ENCODE measurements at places on chromosomes 13 and 19. TPM values are rescaled to one million over a fixed set of nuclear protein-coding genes. Genes with fewer than 3 reads are reported as not detected.

- H3K36me3 ChIP-seq: no peaks in the 10 kb centered on the region
- DNase-seq: no peak
- H3K27me3 ChIP-seq: no peaks in the 10 kb centered on the region
- H3K4me1 ChIP-seq: peaks cover 4% of the 10 kb centered on the region
- H3K4me3 ChIP-seq: no peak overlapping the region
- no peak overlapping the region for H3K27ac ChIP-seq
Observed at GRCh38 chr13:44416744-44417143, 43.1 kb downstream of the SERP2 start.

DNA sequence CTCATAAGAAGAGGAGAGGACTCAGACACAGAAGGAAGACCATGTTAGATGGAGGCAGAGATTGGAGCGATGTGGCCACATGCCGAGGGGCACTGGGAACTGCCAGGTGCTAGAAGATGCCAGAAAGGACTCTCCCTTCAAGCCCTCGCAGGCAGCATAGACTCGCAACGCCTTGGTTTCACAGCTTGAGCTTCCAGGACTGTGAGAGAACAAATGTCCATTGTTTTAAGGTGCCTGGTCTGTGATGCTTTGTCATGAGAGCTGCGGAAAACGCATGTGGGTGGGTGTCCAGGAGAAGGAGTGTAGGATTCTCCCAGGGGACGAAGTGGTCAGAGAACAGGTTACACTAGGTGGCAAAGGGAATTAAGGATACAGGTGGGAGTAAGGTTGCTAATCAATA is 125.9 kb upstream of the USP29 start:
- DNase-seq: no peak
- H3K4me3 ChIP-seq: no peak overlapping the region
- H3K27me3 ChIP-seq: no peaks in the 10 kb centered on the region

DNA sequence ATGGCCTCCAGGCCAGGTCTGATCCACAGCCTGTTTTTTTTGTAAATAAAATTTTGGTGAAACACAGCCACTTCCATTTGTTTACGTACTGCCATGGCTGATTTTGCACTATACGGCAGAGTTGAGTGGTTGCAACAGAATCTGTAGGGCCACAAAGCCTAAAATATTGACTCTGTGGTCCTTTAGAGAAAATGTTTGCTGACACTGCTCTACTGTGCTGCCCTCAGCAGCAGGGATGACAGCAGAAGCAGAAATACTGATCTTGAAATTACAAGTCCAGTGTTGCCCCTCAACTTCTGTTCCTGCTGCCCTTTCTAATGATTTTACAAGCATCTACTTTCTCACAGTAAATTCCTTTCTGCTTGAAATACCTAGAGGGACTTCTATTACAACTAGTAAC is 245.2 kb downstream of the RGCC start:
- no peak overlapping the region for H3K4me3 ChIP-seq
- no peaks in the 10 kb centered on the region for H3K27me3 ChIP-seq
- H3K36me3 ChIP-seq: peaks cover 4% of the 10 kb centered on the region
- no peaks in the 10 kb centered on the region for H3K4me1 ChIP-seq

DNA sequence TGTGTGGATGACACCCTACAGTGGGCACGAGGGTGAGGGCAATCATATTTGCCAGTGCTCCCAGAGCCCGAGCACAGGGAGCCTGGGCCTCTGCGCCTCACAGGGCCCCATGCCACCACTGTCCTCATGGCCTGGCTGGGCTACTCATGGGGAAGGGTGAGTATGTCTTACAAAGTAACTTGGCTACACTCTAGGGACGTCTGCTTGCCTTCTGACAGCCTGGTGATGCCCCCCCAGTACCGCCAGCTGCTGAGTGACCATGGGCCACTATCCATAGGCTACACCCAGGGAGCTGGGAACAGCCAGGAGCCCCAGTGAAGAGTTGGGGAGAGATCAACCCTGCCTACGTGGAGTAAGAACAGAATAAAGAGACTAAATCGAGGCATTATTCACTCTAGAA is 78.8 kb downstream of the SERP2 start:
- DNase-seq: no peak
- no peaks in the 10 kb centered on the region for H3K36me3 ChIP-seq
- no peaks in the 10 kb centered on the region for H3K27me3 ChIP-seq
- no peaks in the 10 kb centered on the region for H3K4me1 ChIP-seq

- H3K27me3 ChIP-seq: peaks cover 5% of the 10 kb centered on the region
- peak; percentile 52 for DNase-seq
- H3K4me1 ChIP-seq: peaks cover 22% of the 10 kb centered on the region
- no peaks in the 10 kb centered on the region for H3K36me3 ChIP-seq
- H3K27ac ChIP-seq: no peak overlapping the region
- peak overlapping the region; percentile 40 for H3K4me3 ChIP-seq
Observed at GRCh38 chr13:113152984-113153809, 5.3 kb upstream of the PROZ start.

DNA sequence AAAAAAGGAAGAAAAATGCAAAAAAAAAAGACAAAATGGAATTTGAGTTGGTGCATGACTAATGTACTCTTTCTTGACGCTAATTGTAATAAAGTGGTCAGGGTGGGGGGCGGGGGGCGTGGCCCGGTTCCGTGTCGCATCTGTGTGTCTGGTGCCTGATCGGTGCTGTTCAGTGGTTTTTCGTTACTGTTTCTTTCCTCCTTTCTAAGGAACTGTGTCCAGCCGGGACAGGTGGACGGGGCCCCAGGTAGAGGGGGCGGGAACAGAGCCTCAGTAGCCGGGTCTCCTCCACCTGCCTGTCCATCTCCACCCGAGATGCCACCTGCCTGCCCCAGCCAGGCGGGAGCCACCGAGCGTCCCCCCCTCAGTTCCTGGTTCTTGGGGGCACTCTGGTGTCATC is 26.3 kb downstream of the ONECUT3 start:
- H3K27ac ChIP-seq: no peak overlapping the region
- H3K36me3 ChIP-seq: no peaks in the 10 kb centered on the region
- peaks cover 17% of the 10 kb centered on the region for H3K4me1 ChIP-seq
- no peak for DNase-seq
- no peak overlapping the region for H3K4me3 ChIP-seq

Gene CEACAM8
- total RNA-seq: not detected

Gene PLPPR3
- not detected for total RNA-seq

Gene YJU2
- total RNA-seq: 40.3 TPM

Gene CGB1
- total RNA-seq: not detected

Gene ZNF132
- 14.7 TPM for total RNA-seq

Measured in B cell (primary cell).